ENCODE measurements at places on chromosomes 3 and 15.

GRCh38 chr15:78133801-78134200, 2.6 kb upstream of the CIB2 start:
- DNase-seq = no peak

GRCh38 chr15:78492872-78493271, 14.5 kb upstream of the HYKK start:
- DNase-seq = no peak

DNA sequence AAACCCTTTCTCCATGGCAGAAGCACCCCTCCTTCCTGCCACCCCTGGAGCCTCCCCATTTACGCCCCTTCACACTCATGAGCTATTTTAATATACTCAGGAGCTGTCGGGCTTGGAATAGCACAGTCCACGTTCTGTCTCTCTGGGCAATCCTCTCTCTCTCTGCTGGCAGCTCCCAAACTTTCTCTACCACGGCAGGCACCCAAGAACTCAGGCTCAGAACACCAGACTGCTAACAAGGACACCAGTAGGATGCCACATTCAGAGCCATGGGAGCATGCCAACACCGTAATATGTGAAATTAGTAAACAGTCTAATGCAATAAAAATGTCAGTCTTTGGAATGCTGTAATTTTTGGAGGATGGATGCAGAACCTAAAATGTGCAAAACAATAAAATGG, 19.3 kb downstream of the TNFAIP8L3 start:
- no peak for DNase-seq

DNA sequence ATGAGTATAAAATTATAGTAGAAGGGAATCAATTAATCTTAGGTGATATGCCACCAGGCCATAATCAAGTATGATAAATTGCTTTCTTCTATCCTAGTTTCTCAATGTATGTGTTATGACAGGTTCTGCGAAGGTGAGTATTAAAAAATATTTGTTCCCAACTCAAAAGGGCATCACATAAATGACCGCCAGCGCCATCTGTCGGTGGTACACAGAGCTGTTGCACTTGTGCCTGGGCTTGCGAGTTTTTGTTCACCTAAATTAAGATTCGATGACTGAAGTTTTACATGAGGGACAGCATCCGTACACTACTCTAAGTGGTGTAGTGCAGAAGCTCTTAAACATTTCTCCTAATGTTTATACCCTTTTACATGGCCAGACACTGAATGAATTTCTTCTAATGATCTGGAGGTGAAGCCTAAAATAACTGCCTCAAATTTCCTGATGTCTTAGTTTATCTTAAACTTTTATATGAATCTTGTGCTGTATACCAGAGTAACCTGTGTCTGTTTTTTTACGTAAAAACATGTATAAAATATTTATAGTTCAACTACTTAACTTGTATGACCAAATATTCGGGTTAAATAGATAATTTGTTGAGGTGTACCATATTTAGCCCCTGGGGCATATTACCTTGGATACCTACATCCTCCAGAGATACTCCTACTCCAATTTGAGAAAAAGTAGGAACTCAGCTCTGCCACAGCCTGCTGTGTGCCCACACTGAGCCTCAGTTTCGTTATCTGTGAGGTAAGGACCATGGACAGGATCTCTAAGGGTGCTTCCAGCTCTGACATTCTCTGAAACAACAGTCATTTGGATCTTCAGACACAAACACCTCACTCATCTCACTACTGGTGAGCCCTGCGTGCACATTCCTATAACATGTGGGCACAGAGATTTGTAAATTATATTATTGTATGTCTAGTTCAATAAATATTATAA, 365.6 kb downstream of the MAGI1 start:
- peak; percentile 88 for DNase-seq

- no peak for DNase-seq
Observed at GRCh38 chr3:189683546-189684255, 52.5 kb downstream of the TP63 start.

GRCh38 chr3:6791161-6791560, 69.8 kb upstream of the GRM7 start:
- no peak for DNase-seq

DNA sequence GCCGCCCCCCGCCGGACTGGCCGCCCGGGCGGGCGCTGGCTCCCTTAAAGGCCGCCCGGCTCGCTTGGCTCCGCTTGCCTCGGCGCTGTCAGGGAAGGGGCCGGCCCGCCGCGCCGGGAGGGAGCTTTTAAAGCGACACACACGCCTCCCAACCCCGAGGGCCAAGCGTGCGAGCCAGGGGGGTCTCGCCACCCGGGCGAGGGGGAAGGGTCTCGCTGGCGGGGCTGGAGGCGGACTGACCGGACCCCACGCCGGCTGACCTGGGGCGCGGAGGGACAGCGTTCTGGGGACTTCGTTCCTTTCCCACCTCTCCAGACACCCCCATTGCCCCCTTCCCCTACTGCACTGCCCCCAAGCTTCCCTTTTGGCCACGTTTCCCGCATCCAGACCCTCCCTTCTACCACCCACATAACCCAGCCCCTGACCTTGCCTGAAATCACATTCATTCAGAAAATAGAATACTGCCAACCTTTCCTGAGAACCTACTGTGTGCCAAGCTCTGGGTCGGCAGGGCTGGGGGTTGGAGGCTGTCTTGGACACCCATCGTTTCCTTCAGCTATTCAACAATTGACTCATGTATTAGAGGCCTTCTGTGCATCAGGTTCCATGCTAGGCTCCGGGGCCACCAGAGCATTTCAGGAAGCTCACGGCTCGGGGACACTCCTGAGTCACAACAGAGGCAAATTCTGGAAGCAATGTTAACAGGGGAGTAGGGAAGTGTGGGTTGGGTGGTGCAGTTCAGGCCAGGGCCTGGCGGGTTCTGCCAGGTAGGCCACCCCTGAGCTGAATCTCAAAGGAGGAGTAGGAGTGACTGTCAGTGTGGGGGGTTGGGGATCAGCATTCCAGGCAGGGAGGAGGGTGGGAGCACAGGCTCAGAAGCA, at the start of gene INSYN1:
TSS of gene INSYN1 (minus strand) at position 102 of the 881 bp plus-strand sequence. CDS start 2,221 bp downstream, outside the sequence.
- DNase-seq = no peak

DNA sequence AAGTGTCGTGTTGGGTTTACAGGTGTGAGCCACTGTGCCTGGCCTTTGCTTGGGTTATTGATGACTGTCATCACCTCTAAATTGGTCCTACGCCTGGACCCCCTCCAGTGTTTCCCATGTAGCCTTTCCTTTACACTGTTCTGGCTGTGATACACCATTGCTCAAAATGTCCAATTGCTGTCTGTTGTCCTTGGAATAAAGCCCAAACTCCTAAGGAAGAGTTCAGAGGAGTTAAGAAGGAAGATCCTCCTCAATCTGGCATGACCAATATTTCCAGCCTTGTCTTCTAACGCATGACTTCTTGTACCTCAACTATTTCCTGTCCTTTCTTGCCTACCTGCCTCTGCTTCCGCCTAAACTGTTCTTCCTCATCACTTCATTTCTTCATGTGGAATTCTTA, 113.1 kb downstream of the POLR2M start:
- DNase-seq = no peak

GRCh38 chr3:73144276-73144675, 82.8 kb downstream of the EBLN2 start:
- no peak for DNase-seq

Data from aorta (tissue), 5 donors.